ENCODE measurements at places on chromosomes 1 and 21.
A peak's percentile ranks its signal among the peaks of the same experiment; 100 is the strongest.

- DNase-seq: no peak
Observed at GRCh38 chr1:241115784-241116183, 241.2 kb downstream of the RGS7 start.

DNA sequence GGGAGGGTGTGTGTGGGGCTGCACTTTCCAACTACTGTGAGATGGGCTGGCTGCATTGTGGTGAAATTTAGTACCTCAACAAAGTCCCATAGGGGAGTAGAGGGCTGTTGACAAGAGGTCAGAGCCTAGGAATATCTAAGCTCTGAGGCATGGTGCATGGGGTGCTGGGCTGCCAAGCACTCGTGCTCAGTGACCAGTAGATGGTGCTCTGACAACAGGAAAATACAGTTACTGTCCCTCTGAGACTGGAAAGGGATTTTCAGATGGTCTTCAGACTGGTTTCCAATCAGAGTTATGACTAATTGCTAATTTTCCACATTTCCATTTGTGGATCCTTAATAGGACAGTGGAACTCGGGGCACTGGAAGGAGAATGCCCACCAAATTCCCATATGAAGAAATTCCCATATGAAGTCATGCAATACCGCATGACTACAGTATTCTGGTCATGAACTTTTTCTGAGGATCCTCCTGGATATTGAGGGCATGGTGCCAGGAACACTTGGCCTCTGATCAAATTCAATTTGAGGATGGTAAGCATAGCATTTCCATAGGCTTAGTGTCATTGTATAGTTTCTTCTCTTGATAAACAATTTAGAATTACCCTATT lies 4.1 kb upstream of the CACNA1E start:
- no peak for DNase-seq

DNA sequence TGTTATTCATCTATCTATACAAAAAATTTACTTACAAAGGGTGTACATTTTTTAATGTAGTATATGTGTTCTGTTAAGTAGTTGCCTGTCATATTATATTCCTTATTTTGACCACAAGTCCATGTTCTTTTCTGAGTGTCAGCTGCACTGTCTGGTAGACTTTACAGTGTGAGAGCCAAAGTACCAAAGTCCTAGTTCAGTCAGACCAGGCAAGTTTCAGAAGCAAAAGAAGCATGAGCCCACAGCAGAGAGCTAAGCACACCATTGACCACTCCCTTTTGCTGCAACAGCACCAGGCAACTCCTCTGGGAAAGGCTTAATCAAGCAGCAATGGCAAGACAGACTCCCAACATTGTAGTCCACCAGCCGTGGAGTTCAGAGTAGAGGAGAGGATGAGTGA lies 631.9 kb upstream of the PKN2 start:
- no peak for DNase-seq

DNA sequence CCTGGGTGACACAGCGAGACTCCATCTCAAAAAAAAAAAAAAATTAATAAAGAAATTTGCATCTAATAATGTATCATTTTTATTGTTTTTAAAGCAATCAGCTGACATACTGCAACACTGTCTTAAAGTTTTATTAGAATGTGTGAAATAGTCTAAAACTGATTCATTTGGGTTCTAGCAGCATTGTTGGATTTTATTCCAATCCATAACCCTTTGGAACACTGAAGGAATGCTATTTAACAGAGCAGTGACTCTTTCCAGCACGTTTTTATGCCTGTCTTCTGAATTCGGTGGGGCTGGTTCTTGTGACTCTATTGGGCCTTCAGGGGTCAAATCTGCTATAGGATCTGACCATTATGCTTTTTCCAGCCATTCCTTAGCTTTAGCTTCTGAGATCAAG lies 18.2 kb upstream of the FMO4 start:
- DNase-seq: no peak

DNA sequence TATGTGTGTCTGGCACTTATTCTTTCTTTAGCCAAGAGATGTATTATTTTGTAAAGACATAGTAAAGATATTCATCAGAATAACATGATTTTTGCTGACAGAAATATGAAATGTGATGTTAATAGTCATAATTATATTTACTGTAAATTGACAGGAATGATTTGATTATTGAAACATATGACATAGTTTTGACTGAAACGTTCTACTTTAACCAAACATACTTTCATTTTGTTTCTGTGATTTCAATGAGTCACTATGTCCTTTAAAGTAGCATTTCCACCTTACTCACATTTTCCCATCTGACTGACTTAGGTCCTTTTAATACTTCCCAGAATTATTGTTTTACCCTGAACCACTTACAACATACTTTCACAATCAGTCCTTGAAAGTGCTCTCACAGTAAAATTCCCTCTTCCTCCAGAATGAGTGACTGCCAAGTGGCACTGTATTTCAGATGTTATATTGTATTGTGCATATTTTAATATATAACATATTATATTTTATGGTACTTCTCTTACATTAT lies 437.9 kb downstream of the NCAM2 start:
- DNase-seq: no peak

- no peak for DNase-seq
Observed at GRCh38 chr1:178684542-178685000, 40.5 kb upstream of the RALGPS2 start.

DNA sequence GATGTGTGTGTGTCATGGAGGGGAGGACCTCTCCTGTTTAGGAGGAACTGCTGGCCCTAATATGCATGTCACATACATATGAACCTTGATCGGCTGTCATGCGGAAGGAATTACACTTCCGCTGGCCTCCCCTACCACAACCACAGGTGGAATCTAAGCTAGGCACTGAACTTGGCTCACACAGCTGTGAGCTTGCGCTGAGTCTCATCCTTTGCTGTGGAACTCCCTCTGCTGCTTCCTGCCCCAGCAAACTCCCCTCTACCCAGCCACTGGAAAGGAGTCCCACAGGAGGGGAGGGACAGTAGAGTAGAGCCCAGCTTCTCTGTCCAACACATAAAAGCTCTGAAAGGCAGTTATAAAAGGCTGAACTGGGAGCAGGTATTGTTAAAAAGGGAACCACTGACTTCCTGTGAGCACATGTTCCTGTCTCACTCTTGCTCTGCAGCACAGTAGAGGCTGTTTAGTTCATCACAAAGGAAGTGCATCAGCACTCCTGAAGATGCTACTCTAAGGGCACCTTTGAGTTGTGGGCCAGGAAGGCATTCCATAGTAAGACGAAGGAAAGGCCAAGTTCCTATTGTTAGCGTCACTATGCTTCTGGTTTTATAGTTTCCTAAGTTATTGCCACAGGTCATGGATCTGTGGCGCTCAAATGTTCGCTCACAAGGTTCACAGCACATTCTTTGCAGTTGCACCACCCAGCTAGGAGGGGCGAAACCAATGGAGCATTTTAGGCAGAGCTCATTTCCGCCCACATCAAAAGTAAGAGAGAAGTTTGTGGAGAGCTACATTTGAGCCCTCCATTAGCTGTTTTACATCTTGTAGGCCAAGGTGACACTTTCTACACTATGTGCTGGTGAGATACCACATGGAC lies 17.7 kb upstream of the PTPRC start:
- DNase-seq: peak; percentile 27

GRCh38 chr1:70948396-70949017 lies 99.1 kb downstream of the PTGER3 start:
- no peak for DNase-seq

DNA sequence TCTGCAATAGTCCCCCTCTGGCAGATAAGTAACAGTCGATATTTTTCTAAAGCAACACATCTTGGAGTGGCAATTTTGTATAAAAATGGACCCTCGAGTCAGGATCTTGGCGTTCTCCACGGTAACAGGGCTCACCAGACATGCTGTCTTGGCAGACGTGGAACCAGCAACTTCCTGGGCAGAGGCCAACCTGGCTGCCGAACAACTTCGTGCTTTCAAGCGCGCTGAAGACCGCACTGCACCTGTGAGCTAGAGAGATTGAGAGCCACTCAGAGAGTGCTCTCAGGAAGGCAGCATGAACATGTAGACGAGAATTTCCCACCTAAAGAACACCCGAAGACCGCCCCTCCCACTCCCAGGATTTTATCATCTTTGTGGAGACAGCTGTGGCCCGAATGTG lies 7.3 kb downstream of the C1orf174 start:
- no peak for DNase-seq

DNA sequence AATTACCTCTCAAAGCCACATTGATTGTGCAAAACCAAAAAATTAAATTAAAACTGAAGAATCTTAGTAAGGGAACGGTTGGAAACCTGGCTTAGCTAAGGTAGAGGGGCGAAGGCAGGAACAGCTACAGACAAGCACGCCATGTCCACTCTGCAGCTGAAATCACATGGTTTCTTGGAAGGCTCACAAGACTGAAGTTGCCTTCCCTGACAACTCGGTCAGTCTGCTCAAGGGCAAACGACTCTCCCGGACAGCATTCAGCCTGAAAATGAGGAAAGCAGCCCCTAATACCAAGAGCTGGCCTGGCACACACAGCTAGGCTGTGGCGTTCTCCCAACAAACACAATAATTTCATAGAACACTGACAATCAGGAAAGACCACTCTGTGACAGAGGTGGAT lies 22.7 kb upstream of the BECN2 start:
- no peak for DNase-seq

GRCh38 chr1:147853391-147853790 lies 49.2 kb upstream of the GJA8 start:
- no peak for DNase-seq

DNA sequence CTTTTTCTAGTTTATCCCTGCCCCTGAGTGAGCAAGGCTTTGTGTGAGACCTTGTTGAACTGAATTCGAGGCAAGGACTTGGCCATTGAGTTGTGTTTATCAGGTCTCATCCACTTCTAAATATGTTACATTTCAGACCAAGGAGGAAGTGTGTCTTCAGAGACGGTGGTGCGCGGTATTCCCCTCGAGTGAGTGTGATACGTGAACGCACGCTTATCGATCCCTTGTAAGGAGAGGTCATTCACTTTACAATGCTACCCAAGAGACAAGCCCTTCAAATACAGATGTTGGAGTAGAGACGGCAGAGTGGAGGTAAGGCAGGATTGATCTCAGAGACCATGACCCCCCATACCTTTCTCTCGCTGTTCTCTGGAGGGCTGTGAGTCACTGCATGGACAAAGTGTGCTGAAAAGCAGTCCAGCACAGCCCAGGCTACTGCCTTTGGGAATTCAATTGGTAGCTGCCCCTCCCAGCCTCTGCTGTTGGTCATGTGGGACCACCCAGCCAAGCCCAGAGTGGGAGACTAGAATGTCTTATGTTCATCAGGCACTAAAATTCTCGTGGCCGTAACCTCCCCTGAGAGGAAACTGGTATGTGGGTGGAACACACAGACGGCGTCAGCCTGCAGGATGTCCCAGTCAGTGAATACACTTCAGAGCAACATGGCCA lies 16.3 kb upstream of the MTARC1 start:
- no peak for DNase-seq

GRCh38 chr1:234322979-234323378 lies 50.3 kb upstream of the COA6 start:
- DNase-seq: no peak

GRCh38 chr1:167623951-167624350 lies 6.1 kb upstream of the RCSD1 start:
- DNase-seq: no peak

DNA sequence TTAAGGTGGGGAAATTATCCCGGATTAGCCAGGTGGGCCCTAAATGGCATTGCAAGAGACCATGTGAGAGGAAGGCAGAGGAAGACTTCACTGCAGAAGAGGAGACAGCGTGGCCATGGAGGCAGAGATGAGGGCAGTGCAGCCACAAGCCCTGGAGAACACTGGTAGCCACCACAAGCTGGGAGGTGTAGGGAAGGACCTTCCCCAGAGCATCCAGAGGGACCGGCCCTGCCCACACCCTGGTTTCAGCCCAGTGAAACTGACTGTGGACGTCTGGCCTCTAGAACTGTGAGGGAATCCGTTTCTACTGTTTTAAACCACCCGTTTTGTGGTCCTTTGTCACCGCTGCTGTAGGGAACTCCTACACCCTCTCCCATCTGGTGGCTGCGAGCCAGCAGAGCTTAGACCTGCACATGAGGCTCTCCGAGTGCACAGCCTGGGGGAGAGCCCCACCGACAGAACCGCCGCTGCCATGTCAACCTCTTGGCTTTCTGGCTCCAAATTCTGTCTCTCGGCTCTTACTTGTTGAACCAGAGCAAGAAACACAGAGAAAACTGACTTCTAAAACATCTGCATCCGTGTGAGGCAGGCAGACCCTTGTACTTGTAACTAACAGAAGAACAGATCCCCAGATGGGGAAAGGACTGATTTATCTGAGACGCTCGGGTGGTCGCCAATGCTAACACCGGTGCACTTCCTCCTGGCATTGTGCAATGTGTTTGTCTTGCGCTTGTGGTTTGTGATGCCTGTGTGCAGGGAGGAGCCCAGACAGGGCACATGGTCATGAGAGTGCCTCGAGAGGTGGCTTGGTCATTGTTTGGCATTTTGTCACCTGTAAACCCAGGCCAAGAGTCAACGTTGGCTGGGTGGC lies 90.8 kb upstream of the TMPRSS2 start:
- DNase-seq: no peak

DNA sequence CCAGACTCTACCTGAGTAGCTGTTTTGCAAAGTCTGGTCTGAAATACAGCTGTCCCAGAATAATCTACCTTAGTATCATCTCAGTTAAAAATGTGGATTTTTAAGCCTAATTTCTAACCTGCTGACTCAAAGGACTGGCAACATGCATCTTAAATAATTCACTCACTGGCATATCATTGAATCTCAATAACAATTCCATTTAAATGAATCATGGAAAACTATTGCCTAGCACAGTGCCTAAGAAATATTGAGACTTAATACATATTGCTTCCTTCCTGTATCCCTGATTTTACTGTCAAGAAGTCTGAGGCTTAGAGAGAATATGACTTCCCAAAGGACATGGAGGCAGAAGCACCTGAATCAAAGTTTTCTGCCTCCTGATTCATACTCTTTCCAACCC lies 3.1 kb downstream of the CCDC190 start:
- no peak for DNase-seq

GRCh38 chr1:12407050-12407961 lies 177.5 kb downstream of the VPS13D start:
- no peak for DNase-seq
